Stimulated activated CD4-positive, alpha-beta T cell treated with anti-CD3 and anti-CD28 coated beads, Interleukin-4, amount 100 ng/mL, for 48 hours (primary cell): ENCODE measurements at places on chromosomes 5 and 9.

DNA sequence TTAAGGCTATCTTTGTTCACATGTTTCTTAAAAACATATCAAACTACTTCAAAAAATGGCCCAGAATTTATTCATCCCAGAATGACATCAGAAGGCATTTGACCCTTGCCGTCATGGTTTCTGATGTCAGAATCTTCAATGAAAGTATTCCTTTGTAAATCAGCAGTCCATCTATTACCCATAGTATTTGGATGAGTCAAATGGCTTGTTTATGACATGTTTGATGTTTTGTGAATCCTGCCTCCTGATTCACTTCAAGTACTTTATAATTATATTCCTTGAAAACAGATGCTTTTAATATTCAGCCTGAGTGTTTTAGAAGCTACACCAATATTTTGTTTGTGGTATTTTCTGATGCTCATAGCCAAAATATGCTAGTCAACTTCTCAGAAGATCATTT, 200.8 kb upstream of the MEF2C start:
- DNase-seq, result no peak

- peak; percentile 55 for DNase-seq
Measured at GRCh38 chr9:32968101-32969011, 33.1 kb downstream of the APTX start.

DNA sequence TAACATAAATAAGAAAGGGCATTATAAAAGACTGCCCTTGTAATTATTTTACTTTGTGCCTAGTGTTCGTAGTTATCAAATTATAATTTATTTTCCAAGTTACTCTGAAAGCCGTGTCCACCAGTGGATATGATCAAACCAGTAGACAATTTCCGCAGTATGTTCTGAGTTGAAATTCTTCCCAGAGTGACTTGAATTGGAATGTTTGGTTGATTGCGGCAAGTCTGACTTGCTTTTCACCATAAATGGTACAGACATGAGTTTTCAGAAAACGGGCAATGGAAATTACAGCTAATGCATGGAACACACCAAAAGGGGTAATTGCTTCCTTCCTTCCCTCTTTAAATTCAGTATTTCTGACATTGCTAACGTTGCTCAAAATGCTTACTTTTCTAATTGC, 56.6 kb downstream of the CHSY3 start:
- no peak for DNase-seq

- DNase-seq, result no peak
Measured at GRCh38 chr9:10282084-10282483, 330.7 kb downstream of the PTPRD start.

- no peak for DNase-seq
Measured at GRCh38 chr9:129778469-129778868, 24.5 kb upstream of the TOR1B start.

- no peak for DNase-seq
Measured at GRCh38 chr9:126386088-126386487, 59.5 kb downstream of the MVB12B start.

DNA sequence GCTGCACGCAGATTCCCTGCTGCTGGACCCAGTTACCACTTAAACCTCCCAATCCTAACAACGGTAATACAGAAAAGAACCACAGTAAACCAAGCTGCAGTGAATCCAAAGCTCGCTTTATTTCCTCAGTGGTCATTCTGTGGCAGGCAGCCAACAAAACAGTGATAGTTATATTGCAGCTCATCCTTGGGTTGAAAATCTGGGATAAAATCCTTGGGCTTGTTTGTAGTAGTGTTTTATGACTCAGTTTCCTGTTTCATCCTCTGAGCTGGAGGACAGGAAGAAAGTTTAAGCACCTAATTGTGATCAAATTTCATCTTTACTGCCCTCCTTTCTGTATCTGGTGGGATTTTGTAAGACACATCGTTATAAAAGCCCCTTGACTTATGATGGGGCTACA, 31.4 kb downstream of the HMGCR start:
- DNase-seq, result no peak

GRCh38 chr5:79806741-79807140, 117.1 kb downstream of the CMYA5 start:
- DNase-seq, result no peak

GRCh38 chr9:88826771-88827181, 164.5 kb upstream of the S1PR3 start:
- DNase-seq, result no peak

- DNase-seq, result no peak
Measured at GRCh38 chr5:149416987-149417710, 38.1 kb upstream of the IL17B start.

DNA sequence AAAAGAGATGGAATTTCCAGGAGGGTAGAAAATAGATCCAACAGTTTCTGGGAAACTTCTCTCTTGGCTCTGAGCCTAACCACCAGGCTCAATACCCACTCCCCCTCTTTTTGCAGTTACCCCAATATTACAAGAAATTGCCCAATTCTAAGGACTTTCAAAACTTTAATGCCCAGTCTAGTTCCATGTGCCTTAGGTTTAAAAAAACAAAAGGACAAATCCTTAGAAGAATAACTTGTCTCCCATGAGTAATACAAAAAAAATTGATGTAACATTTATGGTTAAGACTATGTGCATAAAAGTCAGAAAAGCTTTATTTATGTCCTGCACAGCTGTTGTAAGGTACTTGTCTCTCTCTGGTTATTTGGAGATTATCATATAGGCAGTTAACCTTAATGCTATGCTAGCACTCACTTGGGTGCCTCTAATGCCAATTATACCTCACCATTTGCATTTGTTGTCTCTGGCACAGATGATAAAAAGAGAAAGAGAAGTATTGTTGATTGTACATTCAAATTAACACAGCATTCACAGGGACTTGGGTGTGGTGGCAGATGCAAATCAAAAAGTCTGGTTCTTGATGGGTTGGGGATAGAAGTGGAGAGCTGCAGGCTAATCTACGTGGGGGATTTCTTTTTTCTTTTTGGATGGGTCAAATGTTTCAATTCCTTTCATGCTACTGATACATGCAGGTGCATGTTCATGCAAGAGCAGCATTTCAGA, 159.4 kb downstream of the PIK3R1 start:
- no peak for DNase-seq

DNA sequence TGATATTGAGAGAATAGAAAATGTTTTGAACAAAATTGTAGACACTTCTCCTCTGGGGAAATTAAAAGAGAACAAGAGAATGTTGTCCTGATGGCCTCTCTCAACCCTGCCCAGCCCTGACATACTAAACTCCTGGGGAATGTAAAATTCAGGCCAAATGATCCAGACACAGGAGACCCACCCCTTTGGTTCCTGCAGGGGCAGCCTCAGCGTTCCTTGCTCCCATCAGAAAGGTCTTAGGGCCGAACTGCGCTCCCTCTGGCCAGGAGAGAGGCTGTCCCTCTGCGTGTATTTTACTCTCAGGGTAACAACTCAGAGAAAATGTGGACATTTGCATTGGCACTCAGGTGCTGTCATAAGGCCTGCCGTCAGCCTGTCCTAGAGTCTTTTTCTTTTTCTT, 616.3 kb upstream of the KLF4 start:
- DNase-seq, result no peak

DNA sequence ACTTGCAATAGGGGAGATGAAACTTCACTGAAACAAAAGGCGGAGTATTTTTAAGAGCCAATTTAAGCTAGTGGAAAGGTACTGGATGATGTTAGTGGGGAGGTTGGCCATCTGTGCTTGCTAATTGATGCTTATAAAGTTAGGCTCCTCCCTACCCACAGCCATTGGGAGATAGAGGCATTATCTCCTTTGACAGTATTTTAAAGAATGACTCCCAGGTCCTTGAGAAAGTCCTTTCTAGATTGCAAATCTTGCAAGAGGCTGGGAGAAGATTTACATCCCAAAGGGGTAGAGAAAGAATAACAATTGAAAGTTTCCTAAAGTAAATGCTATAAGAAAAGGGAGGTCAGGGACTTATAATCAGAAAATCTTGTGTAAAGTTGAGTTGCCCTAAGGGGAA, 282.6 kb downstream of the BRINP1 start:
- no peak for DNase-seq

DNA sequence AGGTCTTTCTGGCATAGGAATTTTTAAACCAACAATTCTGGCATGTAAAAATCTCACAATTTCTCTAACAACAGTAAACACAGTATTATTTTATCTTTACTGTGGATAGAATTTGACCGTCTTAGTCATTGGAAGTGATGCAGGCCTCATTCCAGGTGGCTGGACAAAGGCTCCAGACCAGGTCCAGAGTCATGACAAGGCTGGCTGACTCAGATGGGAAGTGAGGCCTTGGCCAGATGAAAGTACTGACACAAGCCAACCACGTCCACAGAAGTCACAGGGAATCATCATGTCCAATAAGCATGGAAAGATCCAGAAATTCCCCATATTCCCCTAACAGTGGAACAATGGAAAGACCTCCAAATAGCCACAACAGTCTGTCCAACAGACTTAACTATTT, 12.4 kb downstream of the SPOCK1 start:
- no peak for DNase-seq

DNA sequence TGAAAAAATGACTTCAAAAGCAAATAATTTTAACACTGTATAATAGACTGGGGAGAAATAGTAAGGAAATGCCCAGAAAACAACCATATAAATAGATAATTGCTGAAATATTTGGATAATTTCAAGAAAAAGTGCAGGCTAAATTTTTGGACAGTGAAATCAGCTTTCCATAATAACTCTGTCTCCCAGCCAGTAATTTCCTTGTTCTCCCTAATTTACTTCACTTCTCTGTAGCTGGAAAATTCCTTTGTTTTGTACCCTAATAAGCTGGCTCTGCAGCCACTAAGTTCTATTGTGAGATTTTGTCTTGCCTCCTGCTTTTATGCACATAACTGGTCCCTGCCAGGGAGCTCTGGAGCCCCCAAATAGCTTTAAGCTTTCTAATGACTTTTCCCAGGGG, 27.7 kb downstream of the PRDM6 start:
- DNase-seq, result no peak

- DNase-seq, result no peak
Measured at GRCh38 chr5:125455041-125455440, 708.6 kb upstream of the ZNF608 start.

DNA sequence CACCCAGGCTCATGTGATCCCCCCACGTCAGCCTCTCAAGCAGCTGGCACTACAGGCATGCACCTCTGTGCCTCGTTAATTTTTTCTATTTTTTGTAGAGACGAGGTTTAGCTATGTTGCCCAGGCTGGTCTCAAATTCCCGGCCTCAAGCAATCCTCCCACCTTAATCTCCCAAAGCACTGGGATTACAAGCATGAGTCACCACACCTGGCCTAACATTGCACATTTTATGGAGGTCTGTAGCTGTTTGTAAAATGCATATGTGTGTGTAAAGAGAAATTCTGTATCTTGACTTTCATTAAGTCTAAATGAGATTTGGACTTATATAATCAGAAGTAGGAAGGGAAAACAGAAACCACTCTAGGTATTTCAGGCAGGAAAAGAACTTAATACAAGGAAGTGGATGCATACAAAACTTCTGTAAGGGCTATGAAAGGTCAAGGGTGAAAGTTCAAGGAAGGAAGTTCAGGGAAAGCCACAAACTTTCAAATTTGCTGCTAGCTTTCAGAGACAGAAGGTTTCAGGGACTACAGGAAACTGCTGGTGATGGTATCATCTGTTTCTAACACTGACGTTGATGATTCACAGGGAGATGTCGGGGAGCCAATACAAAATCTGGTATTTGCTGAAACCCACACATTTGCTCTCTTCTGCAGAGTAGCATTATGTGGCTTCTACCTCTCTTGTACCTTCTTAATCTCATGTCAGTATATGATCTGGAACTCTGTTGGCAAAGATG, 209.4 kb downstream of the PIK3R1 start:
- no peak for DNase-seq

GRCh38 chr5:90519081-90519480, 10.3 kb downstream of the LYSMD3 start:
- no peak for DNase-seq

- no peak for DNase-seq
Measured at GRCh38 chr5:57887851-57888621, 405.4 kb upstream of the ACTBL2 start.
